ENCODE measurements at places on chromosomes 3 and 15. TPM values are rescaled to one million over a fixed set of nuclear protein-coding genes. Genes with fewer than 3 reads are reported as not detected.

- no peak for DNase-seq
Measured at GRCh38 chr3:46663591-46664135, 29.8 kb downstream of the ALS2CL start.

The FMN1 gene
- 43.4 TPM for total RNA-seq

DNA sequence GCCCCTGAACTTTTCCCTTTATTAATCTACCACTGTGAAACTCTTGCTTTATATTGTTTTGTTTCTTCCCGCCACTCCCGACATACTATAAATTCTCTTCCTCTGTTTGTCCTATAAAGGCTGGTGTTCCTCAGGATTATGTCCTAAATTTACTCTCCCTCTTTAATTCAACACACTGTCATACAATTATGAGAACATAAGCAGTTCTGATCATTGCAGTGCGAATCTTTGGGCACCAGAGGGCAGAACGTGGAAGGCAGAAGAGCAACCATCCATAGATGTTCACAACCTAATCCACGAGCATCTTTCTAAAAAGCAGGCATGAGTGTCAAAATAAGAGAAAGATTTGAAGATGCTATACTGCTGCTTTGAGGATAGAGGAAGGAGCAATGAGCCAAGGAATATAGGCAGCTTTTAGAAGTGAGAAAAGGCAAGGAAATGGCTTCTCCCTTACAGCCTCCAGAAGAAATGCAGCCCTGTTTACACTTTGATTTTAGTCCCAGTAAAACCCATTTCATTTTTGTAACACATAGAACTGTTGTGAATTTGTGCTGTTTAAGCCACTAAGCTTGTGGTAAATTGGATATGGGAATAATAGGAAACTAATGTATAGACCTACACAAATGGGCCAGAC lies 179.4 kb downstream of the GBE1 start:
- DNase-seq = peak; percentile 35

GRCh38 chr3:17115186-17115585 lies 230.4 kb downstream of the PLCL2 start:
- DNase-seq = no peak

DNA sequence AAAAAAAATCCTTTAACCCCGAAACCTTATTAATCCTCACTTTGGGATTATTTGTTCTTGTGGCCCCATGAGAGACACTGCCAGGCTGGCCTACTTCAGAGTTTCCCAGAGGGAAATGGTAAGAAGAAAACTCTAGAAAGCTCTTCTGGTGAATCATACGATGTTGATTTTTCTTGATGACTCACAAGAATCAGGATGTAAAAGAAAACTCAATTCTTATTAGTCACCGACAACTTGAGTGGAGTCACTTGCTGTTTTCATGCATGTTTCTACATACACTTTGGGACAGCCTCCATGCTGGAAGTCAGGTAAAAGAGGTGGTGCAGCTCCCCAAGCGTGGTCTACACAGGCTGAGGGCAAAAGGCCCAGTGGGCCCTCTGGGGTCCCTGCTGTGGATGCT lies 42.8 kb downstream of the MYO5C start:
- DNase-seq = no peak

DNA sequence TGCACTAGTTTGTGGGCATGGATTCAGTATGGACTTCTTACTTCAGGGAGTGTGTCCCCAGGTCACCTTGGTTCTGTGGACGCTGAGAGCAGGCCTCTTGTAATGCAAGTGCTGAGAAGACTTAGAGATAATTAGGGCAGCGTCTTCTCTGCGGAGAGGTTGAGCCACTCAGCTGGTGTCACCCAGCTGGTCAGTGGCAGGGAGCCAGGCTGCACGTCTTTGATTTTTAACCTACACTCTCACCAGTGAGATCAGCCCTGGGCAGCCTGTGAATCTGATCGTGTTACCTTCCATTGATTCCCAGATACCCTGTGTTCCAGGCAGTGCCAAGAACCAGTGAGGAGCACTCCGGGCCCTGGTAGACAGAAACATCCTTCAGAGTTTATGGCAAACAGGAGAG lies 92.6 kb downstream of the SLCO3A1 start:
- no peak for DNase-seq

The HDC gene
- total RNA-seq = 0.52 TPM

DNA sequence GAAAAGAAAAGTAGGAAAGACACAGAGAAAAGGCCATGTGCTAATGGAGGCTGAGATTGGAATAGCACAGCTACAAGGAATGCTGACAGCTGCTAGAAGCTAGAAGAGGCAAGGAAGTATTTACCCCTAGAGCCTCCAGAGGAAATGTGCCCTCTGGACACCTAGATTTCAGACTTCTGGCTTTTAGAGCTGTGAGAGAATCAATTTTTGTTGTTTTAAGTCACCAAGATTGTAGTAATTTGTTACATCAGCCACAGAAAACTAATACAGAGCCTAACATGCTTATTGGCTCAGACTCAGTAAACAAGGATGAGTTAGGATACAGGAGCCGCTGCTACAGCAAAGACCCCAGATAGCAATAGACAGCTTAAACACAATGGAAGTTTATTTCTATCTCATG lies 33.1 kb upstream of the GLCE start:
- DNase-seq = no peak

The AGBL1 gene
- total RNA-seq = not detected

GRCh38 chr3:48273594-48274211 lies 32.8 kb downstream of the ZNF589 start:
- DNase-seq = peak; percentile 36

GRCh38 chr3:159185443-159186050 lies 383.7 kb downstream of the MFSD1 start:
- no peak for DNase-seq

DNA sequence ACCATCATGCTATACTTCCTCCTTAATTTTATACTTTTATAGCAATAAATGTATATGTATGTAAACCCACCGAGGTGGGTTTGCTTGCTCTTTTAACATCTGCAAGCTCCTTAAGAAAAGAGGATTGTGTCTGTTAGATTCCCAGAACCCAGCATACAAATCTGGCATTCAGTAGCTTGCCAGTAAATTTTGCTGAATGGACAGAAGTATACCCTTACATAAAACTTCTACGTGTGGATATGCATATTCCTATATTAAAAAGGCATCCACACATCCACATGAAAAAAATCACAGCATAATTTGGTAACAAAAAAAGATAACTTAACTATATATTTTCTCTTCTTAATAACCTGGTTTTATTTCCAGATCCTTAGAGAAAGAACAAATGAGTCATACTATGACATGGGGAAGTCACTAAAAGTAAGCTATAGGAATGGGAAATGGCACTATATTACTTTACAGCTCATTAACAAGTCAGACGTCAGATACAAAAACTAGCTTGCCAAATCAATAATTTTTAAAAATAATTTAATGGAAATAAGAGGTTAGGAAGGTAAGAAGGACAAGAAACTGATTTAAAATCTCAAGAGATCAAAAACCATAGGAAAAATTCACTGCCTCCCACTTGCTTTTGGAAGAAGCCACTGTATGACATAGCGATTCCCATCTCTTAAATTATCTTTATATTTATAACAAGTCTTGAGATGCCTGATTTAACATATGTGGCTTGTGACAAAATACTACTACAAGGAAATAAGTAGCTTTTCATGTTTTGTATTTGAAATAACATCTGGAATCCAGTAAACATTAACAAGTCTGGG lies 68.7 kb downstream of the SUMF1 start:
- no peak for DNase-seq

DNA sequence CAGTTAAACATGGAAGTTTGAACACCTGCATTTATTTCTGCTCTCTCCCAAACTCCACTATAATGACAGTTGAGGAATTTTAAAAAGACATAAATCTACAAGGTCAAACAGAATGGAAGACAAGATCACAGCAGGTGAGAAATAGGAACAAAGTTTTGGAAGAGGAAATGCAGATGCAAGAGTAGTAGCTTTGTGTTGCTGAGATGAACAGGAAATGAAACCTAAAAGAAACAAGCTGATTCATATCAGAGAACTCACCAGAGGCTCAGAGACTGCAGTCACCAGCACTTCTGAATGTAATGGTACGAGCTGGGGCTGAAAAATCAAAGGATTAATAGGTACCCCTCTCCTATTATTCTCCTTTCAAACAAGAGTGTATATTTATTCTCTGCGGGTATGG lies 459.9 kb downstream of the RAP2B start:
- DNase-seq = no peak

- DNase-seq = no peak
Measured at GRCh38 chr3:72538070-72538745, 310.0 kb downstream of the SHQ1 start.

The APOD gene
- total RNA-seq = 73.6 TPM

The ZFAND6 gene
- 83.3 TPM for total RNA-seq

The ENTPD3 gene
- 3.3 TPM for total RNA-seq

The FYTTD1 gene
- total RNA-seq = 25.1 TPM

DNA sequence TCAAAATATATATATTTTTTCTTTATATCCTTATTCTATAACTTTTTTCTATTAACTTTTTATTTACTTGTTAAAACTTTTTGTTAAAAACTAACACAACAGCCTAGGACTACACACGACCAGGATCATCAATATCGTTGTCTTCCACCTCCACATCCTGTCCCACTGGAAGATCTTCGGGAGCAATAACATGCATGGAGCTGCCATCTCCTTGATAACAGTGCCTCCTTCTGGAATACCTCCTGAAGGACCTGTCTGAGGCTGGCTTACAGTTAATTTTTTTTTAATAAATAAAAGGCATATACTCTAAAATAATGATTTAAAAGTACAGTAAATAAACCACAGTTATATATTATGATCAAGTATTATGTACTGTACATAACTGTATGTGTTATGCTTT lies 58.9 kb downstream of the SFMBT1 start:
- no peak for DNase-seq

GRCh38 chr3:187748050-187748481 lies 2.8 kb upstream of the BCL6 start:
- peak; percentile 94 for DNase-seq

The UPK1B gene
- not detected for total RNA-seq

The SV2B gene
- 0.80 TPM for total RNA-seq

The WDR93 gene
- total RNA-seq = not detected

DNA sequence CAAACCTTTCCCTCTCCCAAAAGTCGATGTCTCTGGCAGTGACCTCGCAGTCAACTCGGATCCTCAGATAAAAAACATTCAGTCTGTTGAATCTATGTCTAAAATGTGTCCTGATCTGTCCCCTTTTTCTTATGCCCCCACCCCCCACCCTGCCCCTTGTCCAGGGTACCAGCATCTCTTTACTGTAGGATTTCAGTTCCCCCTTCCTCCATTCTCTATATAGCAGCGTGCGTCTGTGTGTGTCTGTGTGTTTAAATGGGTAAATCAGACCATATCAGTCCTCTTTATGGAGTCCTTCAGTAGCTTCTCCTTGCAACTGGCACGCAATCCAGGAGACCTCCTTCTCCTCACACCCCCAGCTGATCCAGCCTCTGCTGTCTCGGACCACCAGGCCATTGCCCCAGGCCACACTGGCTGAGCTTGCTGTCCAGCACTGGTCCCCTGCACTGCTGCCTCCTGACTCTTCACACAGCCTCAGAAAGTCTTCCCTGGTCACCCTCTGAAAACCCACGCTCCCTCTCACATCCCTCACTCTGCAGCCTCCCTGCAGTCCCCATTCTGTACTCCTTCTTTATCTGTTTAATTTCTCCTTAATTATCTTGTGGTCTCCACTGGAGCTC lies 1.5 kb downstream of the LRRK1 start:
- DNase-seq = no peak

GRCh38 chr15:81380668-81381067 lies 6.7 kb upstream of the TMC3 start:
- DNase-seq = peak; percentile 29

The ANKRD63 gene
- total RNA-seq = 0.25 TPM

DNA sequence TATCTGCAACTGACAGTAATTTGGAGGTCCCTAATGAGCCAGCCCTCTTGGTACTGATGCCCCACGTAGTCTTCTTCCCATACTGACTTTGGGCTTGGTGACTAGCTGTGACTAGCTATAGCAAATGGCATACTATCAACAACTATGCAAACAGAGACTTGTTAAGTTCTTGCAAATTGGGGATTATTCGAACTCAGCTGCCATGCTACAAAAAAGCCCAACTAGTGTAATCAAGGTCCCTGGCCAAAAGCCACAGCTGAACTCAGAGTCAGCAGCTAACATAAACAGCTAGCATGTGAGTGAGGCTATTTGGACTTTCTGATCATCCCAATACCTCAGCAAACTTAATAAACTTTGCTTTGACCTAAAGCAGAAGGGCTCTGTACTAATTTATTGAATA lies 121.2 kb upstream of the PLXND1 start:
- DNase-seq = no peak

GRCh38 chr15:57358571-57358970 lies 17.7 kb upstream of the CGNL1 start:
- no peak for DNase-seq

DNA sequence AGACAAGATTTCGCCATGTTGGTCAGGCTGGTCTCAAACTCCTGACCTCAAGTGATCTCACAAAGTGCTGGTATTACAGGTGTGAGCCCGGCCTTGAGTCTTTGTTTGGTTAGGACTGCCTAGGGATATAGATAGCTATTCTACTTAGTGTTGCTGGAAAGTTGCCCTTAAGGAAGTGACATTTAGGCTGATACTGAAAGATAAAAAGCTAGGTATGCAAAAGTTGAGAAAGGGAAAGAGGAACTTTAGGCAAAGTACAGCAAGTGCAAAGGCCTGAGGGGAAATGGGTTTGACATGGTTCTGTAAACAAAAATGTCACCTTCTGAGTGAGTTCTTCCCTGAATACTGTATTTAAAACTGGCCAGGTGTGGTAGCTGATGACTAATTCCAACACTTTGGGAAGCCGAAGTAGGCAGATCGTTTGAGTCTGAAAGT lies 111.5 kb downstream of the ZNF609 start:
- DNase-seq = peak; percentile 22

- no peak for DNase-seq
Measured at GRCh38 chr3:55203006-55203405, 275.1 kb upstream of the LRTM1 start.

DNA sequence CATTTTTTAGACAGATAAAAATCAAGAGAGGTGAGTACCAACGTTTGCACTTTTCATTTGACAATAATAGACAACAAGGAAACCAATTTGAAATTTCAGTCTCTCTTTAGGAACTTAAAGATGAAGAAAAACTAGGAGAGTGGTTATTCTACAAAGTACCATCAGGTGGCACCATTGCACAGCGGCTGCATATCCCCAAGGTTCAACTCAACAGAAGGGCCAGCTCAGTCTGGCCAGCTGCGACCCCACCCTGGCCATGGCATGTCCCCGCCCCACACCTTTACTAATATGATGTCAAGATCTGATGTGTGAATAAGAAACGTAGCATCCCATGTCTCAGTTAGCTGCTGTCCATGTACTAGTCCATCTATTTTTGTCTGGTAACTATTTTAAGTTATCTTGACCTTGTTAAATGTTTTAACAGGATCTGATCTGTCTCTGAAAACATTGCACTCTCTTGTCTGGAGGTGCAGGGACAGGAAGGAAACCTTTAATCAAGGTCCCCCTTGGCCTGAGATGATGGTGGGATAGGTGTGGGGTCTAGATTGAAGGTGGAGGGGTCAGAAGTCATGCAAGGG lies 35.5 kb upstream of the CGNL1 start:
- DNase-seq = peak; percentile 60

The LDHAL6B gene
- total RNA-seq = not detected

The SAMMSON gene
- total RNA-seq = not detected

GRCh38 chr3:158532099-158532734 lies 38.8 kb upstream of the MLF1 start:
- DNase-seq = peak; percentile 13
